Stimulated activated CD4-positive, alpha-beta T cell treated with anti-CD3 and anti-CD28 coated beads, Interleukin-12 subunit alpha, Interleukin-12 subunit beta, amount 100 ng/mL, for 24 hours (primary cell): ENCODE measurements at places on chromosomes 2 and 18.

DNA sequence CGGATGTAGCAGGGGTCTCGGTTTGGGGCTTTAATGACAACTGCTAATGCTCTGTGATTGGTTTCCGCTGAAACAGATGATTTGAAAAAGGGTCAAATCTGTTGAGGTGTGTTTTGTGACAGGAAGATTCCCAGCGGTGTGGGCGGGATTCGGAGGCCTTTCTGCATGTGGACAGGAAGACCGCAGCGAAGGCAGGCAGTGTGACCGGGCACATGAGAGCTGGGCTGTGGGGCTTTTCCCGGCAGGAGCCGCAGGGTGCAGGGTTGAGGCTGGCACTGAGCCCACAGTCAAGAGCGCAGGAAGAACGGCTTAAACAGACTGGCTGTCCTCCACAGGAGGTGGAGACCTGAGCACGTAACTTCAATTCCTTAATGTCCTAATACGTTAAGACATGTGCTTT is 180.0 kb upstream of the TPO start:
- DNase-seq = no peak

GRCh38 chr18:48711651-48712486 is 173.0 kb downstream of the CTIF start:
- DNase-seq = no peak

DNA sequence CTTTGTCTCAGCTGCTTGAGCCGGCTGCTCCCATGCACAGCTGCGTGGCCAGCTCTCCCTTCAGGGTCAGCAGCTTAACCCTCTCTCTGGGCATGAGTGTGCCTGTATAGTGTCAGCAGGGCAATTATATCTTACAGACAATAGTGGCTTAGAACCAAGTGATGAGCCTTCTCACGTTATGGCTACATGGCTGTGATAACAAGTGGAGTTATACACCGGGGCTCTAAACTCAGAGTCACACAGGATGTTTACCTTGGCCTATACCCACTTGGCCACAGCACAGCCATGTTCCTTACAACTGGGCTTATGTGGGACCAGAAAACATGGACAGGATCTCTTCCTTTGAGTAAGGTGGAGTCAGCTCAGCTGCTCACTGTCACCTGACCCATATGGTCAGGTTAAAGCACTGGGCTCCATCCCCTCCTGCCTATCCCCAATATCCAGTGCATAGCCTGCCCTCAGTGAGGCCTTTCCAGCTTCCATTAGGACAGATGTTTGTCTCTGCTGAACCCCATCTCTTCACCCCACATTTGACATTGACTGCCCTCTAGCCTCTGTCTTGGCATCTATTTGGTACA is 294.2 kb upstream of the NCKAP5 start:
- no peak for DNase-seq

- DNase-seq = no peak
These were observed 447.3 kb downstream of the KCNJ3 start for GRCh38 chr2:155145758-155146229.

DNA sequence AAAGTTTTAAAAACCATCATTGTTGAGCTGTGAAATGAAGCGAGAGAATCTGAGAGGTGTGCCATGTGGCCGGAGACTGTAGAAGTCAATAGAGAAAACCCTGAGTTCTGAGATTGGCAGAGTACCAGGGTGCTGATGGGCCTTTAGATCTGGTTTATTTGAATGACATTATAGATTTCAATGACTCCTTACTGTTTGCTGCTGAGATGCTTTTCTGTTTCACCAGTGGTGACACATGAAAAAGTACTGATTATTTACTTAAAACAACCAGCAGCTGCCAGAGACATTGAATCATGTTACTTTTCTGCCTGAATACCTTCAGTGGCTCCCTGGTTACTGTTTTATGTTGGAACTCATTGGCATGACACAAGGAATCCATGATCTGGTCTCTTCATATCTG is 602.7 kb upstream of the ZNF804A start:
- DNase-seq = no peak
